ENCODE measurements at places on chromosomes 2 and 18.

- DNase-seq = peak; percentile 40
Observed at GRCh38 chr18:811182-811891, 705 bp downstream of the YES1 start.

GRCh38 chr2:216664593-216665034 is 30.7 kb downstream of the IGFBP5 start:
- DNase-seq = no peak

- DNase-seq = no peak
Observed at GRCh38 chr2:37389989-37390765, 45.7 kb downstream of the QPCT start.

DNA sequence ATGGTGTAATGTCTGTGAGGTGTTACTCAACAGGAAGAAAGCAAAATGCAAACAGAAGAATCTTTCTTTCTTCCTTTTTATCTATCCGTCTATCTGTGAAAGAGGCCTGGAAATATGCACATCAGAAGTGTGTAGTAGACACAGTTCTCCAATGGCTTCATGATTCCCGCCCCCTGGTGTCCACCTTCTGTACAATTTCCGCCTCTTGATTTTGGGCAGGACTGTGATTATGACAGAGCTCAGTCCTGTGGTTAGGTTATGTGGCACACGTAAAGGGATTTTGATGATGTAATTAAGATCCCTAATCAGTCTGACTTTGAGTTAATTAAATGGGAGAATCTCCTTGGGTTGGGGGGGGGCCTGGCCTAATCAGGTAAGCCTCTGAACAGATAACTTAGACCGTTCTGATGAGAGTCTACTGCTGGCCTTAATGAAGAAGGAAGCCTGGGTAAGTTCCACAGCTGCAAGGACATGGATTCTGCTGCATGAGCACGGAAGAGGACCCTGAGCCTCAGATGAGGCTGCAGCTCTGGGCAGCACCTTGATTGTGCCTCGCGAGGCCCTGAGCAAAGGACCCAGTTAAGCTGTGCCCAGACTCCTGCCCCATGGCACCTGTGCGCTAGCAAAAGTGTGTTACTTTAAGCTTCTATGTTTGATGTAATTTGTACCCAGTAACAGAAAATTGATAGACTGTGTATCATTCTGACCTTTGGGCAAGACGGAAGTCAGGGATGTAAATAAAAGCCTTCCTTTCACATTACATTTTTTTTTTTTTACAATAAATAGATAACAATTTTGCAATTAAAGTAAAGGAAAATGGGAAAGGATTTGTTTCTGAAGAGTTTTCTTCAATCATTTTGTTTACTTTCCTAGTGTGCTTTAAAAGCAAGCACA is 11.3 kb upstream of the KCNF1 start:
- DNase-seq = no peak
